ENCODE measurements at places on chromosomes 1 and 21.

- no peak for DNase-seq
These were observed 2.9 kb downstream of the SHISA4 start for GRCh38 chr1:201891451-201892045.

DNA sequence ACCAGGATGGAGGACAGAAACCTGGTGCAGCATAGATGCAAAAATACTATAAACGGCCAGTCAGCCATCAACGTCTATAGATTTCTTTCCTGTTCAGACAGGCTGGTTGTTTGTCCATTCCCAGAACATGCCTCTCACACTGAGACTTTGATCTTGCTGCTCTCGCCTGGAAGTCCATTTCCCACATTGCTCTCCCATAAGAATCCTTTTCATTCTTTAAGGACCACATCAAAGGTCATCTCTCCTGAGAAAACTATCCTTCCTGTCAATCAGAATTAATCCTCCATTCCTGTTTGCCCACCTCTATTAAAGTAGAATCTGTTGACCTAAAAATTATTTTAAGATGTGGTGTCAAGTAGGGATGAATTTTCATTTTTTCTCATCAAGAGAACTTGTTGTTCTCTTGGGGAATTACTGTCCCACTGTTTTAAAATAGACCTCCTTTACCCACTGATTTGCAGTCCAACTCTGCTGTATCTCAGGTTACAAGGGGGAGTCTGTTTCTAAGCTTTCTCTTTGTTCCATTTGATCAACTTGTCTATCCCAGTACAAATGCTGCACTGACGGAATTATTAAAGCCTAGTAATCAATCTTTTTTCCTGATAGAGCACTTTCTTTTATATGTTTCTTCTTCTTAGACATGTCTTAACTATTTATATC is 172.7 kb downstream of the PATJ start:
- DNase-seq = no peak

DNA sequence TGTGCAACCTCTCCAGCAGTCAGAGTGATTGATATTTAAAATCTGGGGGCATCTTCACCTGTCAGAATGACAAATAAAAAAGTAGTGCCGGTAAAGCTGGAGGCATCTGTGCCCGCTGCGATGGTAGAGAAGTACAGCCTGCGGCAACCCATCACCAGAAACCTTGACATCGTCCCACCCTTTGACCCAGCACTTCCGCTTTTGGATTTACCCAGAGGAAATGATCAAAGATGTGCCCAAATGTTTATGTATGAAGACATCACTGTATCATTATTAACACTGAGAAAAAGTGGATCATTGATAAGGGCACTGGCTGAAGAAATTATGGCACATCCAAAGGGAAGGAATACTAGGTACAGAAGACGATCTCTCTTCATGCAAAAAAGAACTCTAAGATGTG is 96.0 kb downstream of the PGBD5 start:
- DNase-seq = no peak

DNA sequence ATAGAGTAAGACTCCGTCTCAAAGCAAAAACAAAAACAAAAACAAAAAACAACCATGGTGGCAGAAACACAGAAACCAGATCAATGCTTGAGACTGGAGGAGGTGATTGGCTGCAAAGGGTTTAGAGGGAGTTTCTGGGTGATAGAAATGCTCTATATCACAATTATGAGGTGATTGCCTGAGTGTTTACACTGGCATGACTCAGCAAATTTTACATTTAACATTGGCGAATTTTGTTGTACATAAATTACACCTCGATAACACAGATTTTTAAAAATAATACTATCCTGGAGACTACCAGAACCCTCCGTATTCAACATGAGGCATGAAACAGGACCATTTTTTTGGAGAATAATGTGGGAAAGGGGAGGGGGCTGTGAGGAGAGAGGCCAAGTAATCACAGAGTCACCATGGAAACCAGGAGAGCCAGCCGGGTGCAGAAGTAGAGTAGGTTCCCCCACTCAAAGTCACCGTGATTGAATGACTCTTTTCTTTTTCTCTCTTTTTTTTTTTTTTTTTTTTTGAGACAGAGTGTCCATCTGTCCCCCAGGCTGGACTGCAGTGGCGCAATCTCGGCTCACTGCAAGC is 24.3 kb downstream of the HEYL start:
- no peak for DNase-seq

DNA sequence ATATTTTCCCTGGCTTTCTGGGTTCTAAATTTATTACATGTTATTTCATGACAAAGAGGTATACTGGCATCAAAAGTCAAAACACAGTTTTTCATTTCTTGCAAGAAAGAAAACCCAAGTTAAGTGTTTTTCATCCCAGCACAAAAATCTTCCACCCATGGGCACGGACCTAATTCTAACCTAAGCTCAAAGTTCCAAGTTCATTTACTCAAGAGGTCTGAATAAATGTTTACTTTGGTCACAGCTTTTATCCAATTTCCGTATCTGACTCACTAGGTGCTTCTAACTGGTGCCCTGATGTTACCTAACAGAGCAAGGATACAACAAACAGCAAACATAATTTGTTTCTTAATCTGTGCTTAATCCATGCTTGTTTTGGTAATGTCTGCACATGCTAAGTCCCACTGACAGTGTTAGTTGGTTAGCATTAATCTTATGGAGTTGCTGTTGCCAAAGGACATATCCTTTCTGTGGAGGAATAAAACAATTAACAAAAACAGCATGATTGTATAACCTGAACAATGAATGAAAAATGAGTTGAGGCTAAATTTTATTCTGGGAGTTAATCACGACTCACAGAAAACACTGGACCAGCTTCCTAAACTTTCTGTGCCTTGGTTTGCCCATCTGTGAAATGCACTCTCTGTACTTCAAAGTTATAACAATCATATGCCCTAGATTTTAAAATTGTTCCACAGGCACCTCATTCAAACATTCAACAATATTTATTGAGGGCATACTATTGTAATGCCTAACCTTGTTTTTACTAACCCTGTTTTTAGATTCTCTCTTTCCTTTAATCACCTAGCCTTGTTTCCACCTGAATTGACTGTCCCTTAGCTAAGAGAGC is 4.2 kb upstream of the CHD1L start:
- no peak for DNase-seq

DNA sequence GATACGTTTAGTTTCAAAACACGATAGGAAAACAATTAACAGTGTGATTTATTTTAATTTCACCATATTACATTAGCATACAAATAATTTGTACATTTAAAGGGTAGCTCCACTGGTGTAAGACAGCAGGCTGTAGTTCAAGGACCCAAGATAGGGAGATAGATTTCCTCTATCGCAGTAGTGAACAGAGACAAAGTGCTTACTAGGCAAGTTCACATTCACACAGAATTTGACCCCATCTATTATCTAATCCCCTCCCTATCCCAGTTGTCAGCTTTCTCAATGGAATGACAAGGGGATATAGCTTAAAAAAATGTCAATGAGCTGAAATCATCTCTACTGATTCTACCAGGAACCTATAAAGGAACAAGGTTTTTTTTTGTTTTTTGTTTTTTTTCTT is 31.2 kb downstream of the MGST3 start:
- no peak for DNase-seq

GRCh38 chr1:12031039-12031980 is 12.0 kb downstream of the MIIP start:
- DNase-seq = no peak

DNA sequence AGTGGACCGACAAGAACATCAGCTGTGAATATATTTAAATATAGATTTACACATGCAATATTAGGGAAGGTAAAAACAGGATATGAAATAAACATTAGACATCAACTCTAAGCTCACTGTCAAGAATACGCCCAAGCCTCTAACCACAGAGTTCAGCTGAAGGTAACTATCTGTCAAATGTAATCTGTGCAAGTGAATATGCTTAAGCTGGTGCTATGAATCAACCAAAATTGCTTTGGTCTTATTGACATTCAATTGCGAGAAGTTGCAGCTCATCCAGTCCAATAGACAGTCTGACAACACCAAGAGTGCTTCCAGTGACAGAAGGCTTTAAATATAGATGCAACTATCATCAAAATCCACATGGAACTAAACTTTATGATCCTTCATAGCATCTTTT is 32.3 kb downstream of the USH2A start:
- no peak for DNase-seq

DNA sequence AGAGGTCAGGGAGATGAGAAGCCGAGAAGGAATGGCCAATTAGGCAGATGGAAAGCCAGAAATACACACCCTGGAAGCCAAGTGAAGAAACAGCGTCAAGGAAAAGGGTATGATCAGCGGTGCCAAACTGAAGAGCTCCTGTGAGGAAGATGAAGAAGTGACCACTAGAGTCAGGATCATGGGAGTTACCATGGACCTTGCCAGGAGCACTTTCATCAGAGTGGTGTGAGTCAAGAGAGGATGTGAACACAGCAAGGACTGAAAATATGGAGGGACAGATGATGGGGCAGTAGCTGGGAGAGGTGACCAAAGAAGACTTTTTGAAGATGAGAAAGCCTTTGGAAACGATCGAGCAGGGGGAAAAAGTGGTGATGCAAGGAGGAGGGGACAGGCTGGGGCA is 50.4 kb downstream of the CD34 start:
- DNase-seq = no peak

DNA sequence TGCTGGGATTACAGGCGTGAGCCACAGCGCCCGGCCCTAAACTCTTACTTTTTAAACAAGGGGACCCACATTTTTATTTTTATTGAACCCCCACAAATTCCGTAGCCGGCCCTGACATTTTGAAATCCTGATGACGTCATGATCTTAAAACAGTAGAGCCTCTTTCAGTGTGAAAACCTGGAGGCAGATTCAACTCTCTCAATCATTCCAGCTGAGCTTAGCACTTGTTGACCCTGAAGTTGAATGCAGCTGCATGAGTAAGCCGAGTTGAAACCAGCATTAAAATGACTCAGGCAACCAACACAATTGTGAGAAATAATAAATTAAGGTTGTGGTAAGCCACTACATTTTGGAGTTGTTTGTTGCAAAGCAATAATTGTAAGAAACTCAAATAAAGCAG is 93.9 kb upstream of the ADGRL4 start:
- no peak for DNase-seq

Data from activated CD8-positive, alpha-beta memory T cell treated with anti-CD3 and anti-CD28 coated beads for 1 hour (primary cell).